ENCODE measurements at places on chromosomes 12 and 14. TPM values are rescaled to one million over a fixed set of nuclear protein-coding genes. Genes with fewer than 3 reads are reported as not detected.

Gene ZNF84
- 11.8 TPM for total RNA-seq

Gene CPNE6
- 0.14 TPM for total RNA-seq

Gene RPS6KA5
- 6.6 TPM for total RNA-seq

Gene ERG28
- 15.4 TPM for total RNA-seq

Gene OR6C2
- not detected for total RNA-seq

Gene KRT3
- 0.06 TPM for total RNA-seq

Gene NGB
- not detected for total RNA-seq

Gene NKX2-1
- total RNA-seq: not detected

Gene TPPP2
- not detected for total RNA-seq

Gene KRT82
- total RNA-seq: not detected

Gene RFX4
- 0.07 TPM for total RNA-seq

Data from A549 treated with dexamethasone at 1 μM for 4 hours (cell line).